ENCODE measurements at places on chromosomes 2 and 18. TPM values are rescaled to one million over a fixed set of nuclear protein-coding genes. Genes with fewer than 3 reads are reported as not detected.

KLHL41 gene
- polyA plus RNA-seq = 0.34 TPM

SOWAHC gene
- 28.7 TPM for polyA plus RNA-seq

GDF7 gene
- 0.56 TPM for polyA plus RNA-seq

EVX2 gene
- not detected for polyA plus RNA-seq

PID1 gene
- polyA plus RNA-seq = 3.5 TPM

DNAJC5G gene
- polyA plus RNA-seq = 0.14 TPM

IL36A gene
- 394 TPM for polyA plus RNA-seq

TDRD15 gene
- polyA plus RNA-seq = not detected

NRP2 gene
- polyA plus RNA-seq = 6.9 TPM

MSTN gene
- polyA plus RNA-seq = 0.20 TPM

FEV gene
- polyA plus RNA-seq = not detected

CERKL gene
- 0.01 TPM for polyA plus RNA-seq

SRD5A2 gene
- not detected for polyA plus RNA-seq

TEX51 gene
- not detected for polyA plus RNA-seq

HSBP1L1 gene
- polyA plus RNA-seq = 96.9 TPM

POMC gene
- 2.1 TPM for polyA plus RNA-seq

GCG gene
- polyA plus RNA-seq = 0.10 TPM

RNU2-63P gene
- polyA plus RNA-seq = not detected

SKOR2 gene
- polyA plus RNA-seq = not detected

SATB2 gene
- polyA plus RNA-seq = 0.57 TPM

PPP3R1 gene
- polyA plus RNA-seq = 17.5 TPM

NPPC gene
- polyA plus RNA-seq = 2.2 TPM

AOX1 gene
- polyA plus RNA-seq = 1.9 TPM

MROH2A gene
- polyA plus RNA-seq = 0.22 TPM

DYSF gene
- polyA plus RNA-seq = 2.6 TPM

KYNU gene
- polyA plus RNA-seq = 2.7 TPM

EFR3B gene
- 0.12 TPM for polyA plus RNA-seq

TMEM17 gene
- 1.1 TPM for polyA plus RNA-seq

STARD6 gene
- polyA plus RNA-seq = not detected

ZC3H6 gene
- 0.61 TPM for polyA plus RNA-seq

ADGRF3 gene
- 0.12 TPM for polyA plus RNA-seq

AAK1 gene
- polyA plus RNA-seq = 8.4 TPM

TUBB8B gene
- 0.82 TPM for polyA plus RNA-seq

GLS gene
- polyA plus RNA-seq = 8.5 TPM
